ENCODE measurements at places on chromosomes 13 and 19.
A peak's percentile ranks its signal among the peaks of the same experiment; 100 is the strongest.

DNA sequence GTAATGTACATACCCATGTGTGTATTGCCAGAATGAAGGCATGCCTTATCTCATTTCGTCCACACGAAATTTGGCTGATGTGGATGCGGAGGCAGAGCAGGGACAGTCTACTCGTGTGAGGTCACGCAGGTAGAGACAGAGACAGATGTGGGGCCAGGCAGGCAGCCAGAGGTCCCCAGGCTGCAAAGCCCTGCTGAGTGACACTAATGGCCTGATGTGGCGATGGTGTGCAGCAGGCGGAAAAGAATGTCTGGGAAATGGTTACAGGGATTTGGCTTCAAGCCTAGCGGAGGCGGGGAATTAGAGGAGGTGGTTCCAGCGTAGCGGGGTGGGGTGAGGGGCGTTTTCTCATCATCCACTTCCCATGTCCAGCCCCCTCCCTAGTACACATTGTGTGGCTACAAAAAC is 4.2 kb upstream of the IZUMO2 start:
- DNase-seq = no peak

- peak; percentile 39 for DNase-seq
These were observed 5.5 kb upstream of the ADAMTS10 start for GRCh38 chr19:8615813-8616596.

DNA sequence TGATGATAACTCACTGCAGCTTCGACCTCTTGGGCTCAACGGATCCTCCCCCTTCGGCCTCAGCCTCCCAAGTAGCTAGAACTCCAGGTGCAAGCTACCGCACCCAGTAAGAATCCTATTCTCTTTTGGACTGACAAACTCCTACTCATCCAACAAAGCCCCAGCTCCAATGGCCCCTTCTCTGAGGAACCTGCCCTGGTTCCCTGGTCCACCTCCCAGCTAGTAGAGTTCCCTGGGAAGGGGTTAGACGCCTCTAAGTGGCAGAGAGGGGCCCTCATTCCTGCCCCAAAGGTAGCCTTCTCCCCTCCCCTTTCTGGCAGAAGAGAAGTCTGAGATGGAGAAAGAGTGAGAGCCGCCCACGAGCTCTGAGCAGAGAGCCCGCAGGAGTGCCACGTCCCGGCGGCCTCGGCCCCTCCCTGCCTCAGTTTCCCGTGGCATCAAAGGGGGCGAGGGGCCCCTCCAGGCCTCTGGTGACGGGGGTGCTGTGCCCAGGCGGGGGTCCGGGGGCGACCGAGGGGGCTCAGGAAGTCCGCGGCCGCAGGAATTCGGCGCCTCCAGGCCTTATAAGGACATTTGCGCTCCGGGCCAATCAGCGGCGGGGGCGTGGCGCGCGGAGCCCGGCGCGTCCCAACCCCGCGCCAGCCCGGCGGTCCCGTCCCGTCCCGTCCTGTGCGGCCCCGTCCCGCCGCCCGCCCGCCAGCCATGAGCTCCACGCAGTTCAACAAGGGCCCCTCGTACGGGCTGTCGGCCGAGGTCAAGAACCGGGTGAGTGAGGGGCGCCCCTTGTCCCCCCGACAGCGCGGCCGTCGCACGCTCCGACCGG is at the start of gene CNN2:
Gene CNN2 (plus strand): TSS at position 649 of the 823 bp plus-strand sequence. CDS start 54 bp downstream, at position 703.
- DNase-seq = peak; percentile 64

- peak; percentile 61 for DNase-seq
These were observed 25.7 kb upstream of the TPTE2 start for GRCh38 chr13:19586904-19587634.

DNA sequence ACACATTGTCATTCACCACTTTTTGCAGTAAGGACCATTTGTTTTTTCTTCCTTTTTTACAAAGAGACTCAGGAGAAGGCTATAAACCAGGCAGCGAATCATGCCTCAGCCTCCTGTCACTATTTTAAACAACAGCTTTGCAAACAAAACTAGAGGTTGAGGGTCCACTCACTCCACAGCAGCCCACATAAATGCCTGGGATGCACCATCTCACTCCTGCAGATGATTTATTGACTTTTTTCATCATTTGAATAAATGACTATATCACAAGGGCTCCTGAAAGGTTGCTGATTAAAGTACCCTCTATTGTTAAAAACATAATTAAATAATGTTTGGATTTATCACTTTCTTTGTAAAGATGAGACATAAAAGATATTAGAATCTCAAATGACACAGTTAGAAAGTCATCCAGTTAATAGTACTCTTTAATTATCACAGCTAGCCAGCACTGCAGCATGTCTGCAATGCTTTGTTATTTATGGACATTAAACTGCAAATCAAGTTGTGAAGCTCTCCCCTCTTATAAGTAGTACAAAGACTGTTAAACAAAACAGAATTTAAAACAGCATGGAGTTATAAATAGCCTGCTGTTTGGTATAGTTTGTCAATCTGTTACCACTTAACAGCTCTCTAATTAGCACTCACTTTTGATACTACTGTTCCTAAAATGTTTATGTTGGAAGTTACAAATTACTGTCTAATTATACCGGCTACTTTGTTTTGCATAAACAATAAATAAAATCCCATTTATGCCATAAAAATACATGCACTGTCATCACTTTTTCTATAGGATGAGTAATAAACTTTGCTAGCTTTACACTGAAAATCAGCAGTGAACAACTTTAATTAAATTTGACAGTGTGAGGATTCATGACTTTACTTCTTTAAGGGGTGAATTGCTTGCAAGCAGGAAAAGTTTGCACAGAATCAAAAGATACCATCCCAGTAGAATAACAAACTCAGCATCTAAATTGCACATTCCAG is 853.2 kb downstream of the UQCRFS1 start:
- no peak for DNase-seq
